ENCODE measurements at places on chromosomes 5 and 9.

GRCh38 chr5:133840168-133840567 is 128.3 kb downstream of the C5orf15 start:
- DNase-seq: no peak

DNA sequence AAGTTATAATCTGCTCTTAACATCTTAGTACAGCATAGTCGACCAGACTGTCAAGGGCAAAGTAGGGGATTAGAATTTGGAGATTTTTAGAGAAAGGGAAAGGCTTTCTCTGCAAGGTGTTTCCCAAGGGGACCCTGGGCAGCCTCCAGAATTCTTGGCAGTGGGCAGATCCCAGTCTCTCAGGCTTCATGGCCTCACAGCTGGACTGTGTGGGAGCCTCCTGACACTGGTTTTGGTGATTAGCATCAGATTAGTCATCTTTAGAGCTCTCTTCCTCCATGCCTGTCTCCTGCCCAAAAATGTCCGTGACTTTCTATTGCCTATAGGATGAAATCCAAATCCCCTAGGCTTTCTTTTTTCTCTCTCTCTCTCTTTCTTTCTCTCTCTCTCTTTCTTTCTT is 370.7 kb downstream of the ZSWIM6 start:
- DNase-seq: no peak

DNA sequence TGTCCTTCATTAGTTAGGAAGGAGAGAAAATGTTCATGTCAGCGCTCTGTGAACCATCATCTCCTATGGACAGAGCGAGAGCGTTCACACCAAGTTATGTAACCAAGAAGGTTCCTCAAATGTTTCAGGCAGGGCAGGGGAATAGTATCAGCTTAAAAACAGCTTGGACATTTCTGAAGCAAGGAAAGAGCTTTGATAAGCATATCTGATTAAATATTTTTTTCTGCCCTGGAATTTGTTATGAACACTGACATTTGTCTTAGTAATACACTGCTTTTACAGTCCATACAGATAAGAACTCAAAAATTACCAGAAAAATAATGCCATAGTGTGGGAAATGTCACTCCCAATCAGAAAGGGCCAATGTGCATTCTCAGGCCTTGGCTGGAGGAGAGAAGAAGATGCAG is 66.3 kb upstream of the LIFR start:
- no peak for DNase-seq

- DNase-seq: no peak
These were observed 281.0 kb downstream of the RASEF start for GRCh38 chr9:82781921-82782392.

- no peak for DNase-seq
These were observed 63.7 kb upstream of the ZNF622 start for GRCh38 chr5:16529306-16529705.

GRCh38 chr5:134125039-134126015 is 10.8 kb downstream of the TCF7 start:
- DNase-seq: no peak
